ENCODE measurements at places on chromosomes 2 and 18.

- no peak for DNase-seq
Measured at GRCh38 chr18:41872206-41872605, 82.8 kb upstream of the PIK3C3 start.

GRCh38 chr18:22841840-22842239 is 91.3 kb upstream of the RBBP8 start:
- DNase-seq = no peak

DNA sequence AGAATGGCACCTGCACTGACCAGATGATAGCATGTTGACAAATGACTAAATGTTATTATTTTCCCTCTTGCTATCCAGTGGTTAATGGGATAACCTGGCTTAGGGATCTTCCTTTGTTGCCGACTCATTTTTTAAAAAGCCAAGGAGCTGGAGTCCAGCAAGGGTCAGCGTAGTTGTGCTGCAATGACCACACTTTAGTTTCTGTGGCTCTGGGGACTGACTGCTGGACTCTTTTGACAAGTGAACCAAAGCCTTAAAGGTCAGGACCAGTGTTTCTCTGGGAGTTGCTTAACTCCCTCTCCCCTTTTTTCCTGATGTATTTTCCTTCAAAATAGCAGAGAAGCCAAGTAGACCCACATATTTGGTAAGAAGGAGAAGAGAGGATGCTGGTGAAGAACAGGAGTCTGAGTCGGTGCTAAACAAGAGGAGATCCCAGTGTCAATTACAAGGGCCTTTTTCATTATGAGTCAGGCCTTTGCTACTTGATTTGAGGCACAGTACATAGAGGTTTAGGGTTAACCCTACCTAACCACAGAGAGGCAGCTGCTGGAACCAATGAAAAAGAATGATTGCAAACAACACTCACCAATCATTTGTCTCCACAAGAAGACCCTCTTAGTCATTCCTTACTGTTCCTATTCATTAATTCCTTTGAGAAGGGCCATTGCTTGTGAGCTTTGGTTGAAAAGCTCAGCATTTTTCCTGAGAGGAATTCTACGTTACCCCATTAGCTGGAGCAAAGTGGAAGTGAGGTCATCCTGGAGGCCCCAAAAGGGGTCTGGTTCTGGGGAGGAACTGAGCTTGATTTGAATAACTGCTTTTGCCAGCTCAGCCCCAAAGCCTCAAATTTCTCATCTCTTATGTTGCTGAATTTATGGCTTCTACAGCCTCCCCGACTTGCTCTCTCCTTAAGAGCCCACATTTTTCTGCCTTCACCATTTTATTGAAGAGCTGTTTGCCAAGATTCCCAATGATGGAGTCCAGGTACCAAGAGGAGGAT is 137.6 kb upstream of the HNMT start:
- no peak for DNase-seq

DNA sequence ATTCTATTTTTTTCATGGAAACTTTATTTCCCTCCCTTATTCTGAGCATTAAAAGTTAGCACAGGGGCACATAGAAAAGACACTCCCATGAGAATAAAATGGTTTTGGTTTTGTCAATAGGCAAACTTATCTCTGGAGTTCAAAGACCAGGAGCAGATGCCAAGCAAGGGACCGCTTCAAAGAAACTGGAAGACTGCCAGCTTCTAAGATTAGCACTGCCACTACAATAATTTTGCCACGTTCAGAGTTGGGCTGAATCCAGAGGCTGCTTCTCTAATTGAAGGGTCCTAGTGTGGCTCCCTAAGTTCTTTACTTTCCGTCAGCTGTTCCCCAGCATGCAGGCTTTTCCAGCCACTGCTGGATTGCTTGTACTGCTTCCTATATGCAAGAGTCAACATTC is 681.0 kb upstream of the GCFC2 start:
- no peak for DNase-seq

GRCh38 chr18:52278191-52278590 is 61.8 kb upstream of the DCC start:
- DNase-seq = no peak

DNA sequence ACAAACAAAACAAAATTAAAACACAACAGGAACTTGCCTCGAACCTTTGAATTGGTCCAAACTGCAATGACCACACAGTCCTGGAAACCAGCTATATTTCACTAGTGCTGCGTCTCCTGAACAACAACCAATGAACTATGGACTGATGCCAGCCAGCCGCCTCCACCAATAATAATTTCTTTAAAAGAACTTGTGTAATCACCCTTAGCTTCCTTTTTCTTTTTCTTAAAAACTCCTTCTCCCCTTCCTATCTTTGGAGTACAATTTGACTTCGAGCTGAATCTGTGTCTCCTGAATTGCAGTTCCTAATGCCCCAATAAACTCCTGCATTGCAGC is 1.6 kb upstream of the CXXC1 start:
- DNase-seq = no peak

- no peak for DNase-seq
Measured at GRCh38 chr18:48199399-48199798, 209.8 kb downstream of the ZBTB7C start.

GRCh38 chr2:57698392-57698791 is 348.2 kb upstream of the VRK2 start:
- no peak for DNase-seq

GRCh38 chr2:218782528-218782844 is 539 bp downstream of the CYP27A1 start:
- no peak for DNase-seq

DNA sequence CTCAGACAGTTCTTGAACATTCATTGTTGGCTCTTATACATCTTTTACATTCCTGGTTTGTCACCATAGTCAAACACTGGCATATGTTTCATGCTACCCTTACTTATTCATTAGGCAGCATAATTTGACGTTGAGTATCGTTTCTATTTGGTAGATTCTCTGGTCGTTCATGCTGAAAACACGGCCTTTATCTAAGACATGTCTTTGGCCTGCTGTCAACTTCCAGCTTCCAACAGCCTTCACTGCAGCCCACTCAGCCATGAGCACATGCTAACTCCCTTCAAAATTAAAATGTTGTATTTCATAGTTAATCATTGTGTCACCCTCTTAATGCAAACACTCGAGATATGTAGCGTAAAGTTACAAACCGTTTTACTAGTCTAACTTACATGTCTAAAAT is 493.0 kb upstream of the NRP2 start:
- no peak for DNase-seq

DNA sequence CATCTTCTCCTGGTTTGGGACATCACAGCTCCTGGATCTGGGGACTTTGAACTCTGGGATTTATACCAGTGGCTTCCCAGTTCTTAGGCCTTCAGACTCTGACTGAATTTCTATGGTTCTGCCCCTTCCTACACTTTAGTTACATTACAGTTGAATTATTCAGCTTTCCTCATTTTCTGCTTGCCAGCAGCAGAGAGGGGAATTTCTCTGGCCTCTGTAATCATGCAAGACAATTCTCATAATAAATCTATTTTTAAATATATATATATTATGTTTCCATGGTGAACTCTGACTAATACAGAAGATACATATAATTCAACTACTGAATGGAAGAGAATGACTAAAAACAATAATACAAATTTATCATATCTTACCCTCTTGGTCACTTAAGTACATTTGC is 1478.6 kb upstream of the ACVR2A start:
- DNase-seq = no peak

DNA sequence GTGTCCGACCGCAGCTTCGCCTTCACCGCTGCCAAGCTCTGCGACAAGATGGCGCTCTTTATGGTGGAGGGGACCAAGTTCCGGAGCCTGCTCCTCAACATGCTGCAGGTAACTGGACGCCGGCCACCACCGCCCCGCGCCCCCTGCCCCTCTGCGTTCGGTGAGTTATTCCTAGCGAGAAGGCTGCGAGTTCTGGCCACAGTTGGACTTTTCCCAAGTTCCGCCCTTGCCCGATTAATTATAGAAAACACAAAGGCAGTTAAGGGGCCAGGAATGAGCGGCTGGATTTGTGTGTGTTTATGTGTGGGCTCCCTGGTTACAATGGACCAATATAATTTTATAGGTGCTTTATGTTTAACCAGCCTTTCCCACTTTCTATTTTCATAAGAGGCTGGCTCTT is 189.2 kb downstream of the SMAD7 start:
- DNase-seq = no peak

DNA sequence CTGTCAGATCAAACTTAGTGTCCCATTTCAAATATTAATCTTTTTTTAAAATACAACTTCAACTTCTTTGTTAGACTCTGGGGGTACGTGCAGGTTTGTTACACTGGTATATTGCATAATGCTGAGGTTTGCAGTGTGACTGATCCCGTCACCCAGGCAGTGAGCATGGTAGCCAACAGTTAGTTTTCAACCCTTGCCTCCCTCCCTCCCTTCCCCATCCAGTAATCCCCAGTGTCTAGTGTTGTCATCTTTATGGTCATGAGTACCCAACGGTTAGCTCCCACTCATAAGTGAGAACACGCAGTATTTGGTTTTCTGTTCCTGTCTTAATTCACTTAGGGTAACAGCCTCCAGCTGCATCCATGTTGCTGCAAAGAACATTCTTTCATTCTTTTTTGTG is 23.9 kb downstream of the NOL10 start:
- no peak for DNase-seq

- DNase-seq = no peak
Measured at GRCh38 chr2:236363711-236364277, 99.6 kb upstream of the ASB18 start.

DNA sequence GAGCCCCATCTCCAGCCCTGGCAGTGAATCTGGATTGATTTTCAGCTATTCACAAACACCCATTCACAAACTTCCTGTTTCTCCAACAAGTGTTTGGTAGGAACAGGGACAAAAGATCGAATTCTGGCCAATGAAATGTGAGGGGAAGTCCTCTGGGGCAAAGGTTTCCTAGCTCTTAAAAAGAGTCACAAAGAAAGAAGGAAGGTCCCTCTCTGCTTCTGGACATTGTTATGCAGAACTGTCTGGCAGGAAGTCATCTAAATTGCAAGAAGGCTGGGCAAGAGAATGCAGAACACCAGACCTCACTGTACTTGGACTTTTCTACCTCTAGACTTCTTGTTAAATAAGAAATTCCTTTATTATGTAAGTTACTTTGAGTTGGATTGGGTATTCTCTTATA is 137.3 kb downstream of the CCDC148 start:
- no peak for DNase-seq

- DNase-seq = no peak
Measured at GRCh38 chr2:175363699-175364098, 182.2 kb upstream of the ATP5MC3 start.

DNA sequence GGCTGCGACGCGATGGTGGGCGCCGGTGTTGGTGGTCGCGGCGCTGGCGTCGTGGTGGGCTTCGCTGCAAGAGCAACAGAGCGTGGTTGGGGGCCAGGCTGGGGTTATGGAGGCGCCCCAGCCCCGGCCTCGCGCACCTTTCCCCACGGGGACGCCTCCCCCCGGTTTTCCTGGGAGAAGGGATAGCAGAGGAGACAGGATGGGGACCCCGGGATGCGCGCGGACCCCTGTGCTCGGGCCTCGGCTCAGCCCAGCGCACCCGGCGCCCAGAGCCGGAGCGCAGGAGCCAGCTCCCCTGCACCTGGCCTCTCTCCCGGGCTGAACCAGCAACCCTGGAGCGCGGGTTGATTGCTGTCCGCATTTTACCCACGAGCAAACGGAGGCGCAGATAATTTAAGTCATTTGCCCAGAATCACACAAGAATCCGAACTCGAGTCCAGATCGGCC is 1.0 kb downstream of the CD8A start:
- DNase-seq = no peak

GRCh38 chr2:36486521-36487044 is 111.4 kb downstream of the FEZ2 start:
- DNase-seq = no peak

DNA sequence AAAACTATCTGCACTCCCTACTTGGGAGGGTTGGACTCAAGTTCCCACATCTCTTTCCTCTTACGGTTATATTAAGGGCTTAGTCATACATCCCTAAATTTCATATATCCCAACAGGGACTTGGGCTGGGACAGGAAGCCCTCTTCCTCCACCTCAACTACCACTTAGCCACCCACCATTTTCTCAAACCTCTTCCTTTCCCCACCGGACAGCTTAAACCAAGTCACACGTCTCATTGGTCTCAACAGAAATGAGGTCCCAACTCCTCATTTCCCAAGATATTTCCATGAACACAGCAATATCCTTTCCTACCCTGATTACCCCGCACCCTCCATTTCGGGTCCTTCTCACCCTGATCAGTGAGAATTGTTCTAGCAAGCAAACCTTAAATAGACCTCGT is 736 bp downstream of the ZSCAN30 start:
- no peak for DNase-seq

DNA sequence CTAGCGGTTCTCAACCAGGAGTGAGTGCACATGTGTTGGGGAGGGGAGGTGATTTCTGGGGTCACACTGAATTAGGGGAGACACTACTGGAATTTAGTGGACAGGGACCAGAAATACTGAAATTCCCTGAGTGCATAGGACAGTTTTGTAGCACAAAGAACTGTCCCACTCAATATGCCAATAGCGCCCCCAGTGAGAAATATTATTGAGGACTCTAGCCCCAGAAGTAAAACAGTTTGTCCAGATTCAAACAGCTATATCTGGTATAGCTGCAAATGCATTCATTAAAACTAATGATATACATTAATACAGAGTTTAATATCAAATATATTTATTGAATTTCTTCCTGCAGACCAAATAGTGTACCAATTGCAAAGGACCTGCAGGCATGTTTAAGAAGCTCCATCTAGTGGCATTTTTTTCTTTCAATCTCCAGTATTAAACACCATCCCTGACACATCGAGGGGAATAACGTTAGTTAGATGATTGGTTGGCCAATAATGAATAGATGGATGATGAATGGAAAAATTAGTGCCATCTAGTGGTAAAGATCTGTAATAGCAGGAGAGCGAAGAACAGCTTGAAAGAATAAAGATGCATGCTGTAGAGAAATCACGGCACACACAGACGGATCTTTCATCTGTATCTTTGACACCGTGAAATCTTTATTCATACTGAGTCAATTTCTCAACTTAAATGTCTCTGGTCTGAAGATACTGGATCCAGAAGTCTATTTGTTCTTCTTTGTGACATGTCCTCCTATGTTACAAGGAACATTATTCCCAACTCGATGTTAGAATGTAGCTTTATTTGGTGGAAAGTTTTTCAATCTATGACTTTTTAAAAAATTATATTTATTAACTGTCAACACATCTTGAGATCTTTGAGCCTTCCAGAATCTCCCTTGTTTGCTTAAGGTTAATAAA is 62.5 kb downstream of the DHRS9 start:
- no peak for DNase-seq

- DNase-seq = no peak
Measured at GRCh38 chr2:191069606-191070005, 55.6 kb upstream of the STAT1 start.

- DNase-seq = no peak
Measured at GRCh38 chr18:37612524-37613252, 47.1 kb upstream of the CELF4 start.

- DNase-seq = no peak
Measured at GRCh38 chr18:36388310-36388709, 90.8 kb downstream of the FHOD3 start.

DNA sequence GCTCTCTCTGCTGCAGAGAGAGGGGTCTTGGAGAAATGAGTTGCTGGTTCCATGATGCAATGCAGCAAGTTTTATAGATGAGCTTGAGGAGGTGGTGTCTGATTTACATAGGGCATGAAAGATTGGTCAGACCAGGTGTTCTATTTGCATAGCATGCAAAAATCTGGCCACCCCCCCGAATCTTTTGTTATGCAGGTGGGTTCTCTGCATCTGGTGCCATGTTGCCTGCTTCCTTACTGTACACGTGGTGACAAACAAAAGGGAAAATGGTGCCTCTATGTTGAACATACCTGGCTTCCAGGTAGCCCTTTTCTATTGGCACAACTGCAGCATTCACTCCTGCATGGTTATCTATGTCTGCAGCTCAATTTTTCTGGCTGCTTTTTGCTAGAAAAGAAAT is 169.4 kb downstream of the GALNT1 start:
- no peak for DNase-seq

GRCh38 chr18:53838746-53839145 is 385.7 kb downstream of the MBD2 start:
- DNase-seq = no peak

All from activated CD8-positive, alpha-beta T cell treated with anti-CD3 and anti-CD28 coated beads for 36 hours (primary cell).